Islet precursor cell (in vitro differentiated cells): ENCODE measurements at places on chromosomes 12 and 14.

DNA sequence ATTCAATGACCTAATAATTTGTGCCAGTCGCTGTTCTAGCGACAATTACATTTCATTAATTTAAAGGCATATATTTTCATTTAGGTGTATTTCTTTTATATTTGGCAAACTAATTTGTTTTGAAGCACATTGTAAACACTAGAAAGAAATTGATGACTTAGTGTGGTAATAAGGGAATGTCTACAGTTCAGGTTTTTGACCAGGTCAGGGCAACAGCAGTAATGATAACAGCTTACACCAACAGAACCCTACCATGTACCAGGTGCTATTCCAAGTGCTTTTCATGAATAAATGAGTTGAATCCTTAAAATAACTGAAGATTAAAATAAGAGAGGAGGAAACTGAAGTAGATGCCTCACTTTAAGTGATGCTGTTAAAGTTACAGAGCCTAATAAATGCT is 85.4 kb upstream of the SLC38A2 start:
- no peak for DNase-seq

DNA sequence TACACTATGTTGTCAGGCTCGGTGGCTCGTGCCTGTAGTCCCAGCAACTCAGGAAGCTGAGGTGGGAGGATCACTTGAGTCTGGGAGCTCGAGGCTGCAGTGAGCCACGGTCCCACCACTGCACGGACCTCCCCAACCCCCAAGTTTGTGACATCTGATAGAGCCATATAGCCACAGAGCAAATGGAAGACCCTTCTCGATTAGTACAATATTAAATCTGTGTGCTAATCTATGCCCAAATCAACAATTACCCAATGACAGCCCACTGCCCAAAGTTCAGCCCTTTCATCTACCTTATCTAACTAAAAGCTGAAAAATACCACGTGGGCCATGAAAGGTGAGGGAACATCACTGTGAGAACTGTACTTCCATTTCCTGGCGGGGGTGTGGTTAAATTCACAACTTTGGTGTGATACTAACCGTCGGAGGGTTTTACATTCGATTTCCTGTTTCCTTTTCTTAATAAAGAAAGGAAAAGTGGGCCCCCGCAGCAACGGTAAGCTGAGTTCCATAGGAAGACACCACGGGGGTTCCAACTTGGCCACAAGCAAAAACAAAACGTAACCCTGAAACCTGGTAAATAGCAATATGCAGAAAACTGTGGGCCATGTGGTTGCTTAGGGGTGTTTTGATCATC is 31.2 kb upstream of the FOS start:
- no peak for DNase-seq

DNA sequence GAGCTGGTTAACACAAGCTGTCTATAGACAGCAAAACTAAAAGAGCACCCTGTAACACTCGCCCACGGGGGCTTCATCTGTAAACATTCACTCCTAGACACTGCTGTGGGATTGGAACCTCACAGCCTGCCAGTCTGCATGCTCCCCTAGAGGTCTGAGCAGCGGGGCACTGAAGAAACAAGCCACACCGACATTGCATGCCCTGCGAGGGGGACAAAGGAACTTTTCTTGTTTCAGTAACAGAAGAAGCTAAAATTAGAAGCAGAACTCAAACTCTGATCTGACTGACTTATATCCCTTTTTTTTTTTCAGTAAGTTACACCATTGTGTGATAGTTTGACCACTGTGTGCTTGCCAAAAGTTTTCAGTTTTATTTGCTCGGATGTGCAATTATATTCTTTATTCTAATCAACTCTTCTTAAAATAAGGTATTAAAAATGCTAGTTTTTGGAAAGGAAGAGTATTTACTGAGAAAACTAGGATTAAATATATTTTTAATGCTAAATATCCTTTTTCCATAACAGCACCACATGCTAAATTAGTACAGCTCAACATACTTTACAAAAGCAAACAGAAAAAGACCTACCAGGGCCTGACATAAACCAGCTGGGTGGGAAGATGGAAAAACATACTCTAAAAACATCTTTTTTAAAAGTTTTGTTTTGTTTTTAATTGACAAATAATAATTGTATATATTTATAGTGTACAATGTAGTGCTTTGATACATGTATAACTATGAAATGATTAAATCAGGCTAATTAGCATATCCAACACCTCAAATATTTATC is 100.2 kb downstream of the EPS8 start:
- no peak for DNase-seq

DNA sequence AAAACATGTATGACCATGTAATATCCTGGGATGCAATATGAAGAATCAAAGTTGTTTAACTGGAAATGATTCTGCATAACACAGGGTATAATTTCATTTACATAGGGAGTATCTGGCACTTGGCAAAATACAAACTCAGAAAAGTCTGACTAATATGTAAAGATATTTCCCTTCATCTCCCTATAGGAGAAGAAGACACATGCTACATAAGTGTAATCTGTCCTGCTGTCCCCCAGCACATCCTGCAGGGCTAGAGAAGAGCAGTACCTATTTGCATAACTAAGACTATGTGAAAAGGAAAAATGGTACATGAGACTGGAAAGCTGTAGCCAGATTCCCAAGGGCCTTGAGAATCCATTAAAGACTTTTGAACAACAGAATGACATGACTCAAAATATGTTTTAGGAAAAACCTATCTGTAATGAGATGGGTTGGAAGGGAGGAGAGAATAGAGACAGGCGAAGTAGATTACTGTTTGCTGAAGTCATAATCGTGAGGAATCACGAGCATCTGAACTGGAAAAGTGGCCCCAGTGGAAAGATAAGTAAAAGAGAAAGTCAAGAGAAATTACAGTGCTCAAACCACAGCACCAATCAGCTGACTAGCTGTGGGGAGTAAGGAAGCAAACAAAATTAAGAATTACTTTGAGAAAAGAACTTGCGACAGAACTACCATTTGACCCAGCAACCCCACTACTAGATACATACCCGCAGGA is 155.1 kb upstream of the HMGA2 start:
- no peak for DNase-seq

- DNase-seq, result no peak
Measured at GRCh38 chr14:63468294-63468693, 74.9 kb downstream of the PPP2R5E start.

DNA sequence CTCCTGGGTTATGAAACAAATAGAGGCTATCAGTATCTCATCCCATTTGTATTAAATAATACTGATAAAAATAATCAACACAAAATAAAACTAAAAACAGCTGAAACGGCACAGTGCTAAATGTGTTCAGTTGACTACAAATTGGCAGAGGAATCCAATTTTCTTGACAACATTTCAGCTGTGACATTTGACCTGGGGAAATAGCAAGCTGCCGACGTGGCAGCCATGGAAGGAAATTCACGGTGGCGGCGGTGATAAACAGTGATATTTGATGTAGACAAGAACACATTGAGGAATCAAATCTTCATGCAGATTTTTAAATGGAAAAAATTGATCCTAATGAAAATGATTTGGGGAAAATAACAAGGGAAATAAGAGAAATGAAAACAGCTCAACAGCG is 159.1 kb upstream of the RTL1 start:
- DNase-seq, result no peak

DNA sequence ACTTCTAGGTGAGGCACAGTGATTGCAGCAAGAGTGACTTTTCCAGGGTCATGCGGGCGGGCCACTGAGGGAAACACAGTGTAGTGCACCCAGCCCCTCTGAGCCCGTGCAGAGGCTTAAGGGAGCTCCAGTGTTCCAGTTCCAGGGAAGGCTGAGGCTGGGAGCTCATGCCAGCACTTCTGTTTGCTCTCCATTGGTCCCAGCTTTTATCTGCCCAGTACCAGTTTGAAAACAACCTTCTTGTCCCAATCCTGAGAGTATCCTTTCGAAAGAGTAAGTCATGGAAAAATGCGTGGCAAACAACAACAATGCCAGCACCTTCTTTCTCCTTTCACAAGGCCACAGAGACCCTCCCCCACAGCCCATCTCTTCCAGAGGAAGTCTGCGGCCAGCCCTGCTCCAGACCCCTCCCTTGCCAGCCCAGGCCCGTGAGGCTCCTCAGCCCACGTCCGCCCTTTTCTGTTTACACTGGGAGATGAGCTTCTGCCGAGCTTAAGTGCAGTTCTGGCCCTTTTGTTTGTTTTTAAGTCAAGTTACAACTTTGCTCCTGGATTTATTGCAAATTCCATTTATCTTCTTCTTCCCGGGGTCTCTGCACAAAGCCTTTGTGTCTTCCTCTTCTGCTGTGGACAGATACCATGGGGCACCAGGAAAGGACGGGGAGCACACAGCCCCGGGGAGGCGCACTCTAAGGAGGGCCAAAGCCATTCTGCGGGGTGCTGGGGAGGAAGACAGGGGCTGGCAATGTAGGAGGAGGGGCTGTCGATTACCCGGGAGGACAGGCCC is 185.6 kb downstream of the ZFP36L1 start:
- peak; percentile 84 for DNase-seq

GRCh38 chr12:62865065-62865464 is 69.9 kb downstream of the PPM1H start:
- DNase-seq, result no peak

GRCh38 chr14:72315714-72316113 is 383.5 kb downstream of the RGS6 start:
- no peak for DNase-seq

DNA sequence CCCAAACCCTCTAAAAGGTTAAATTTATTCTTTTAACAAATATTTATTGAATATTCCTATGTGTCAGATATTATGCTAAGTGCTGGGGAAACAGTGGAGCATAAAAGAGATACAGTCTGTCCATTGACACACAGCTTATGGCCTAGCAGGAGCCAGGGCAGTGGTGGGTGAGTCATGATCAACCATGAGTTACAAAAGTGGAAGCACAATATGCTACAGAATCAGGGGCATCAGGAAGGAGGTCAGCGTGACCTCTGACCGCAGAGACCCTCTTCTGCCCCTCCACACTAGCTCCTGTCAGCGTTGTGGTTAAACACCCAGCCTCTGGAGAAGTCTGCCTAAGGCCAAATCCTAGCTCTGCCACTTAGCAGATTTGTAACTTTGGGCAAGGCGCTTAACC is 4.7 kb upstream of the PPP1R1A start:
- peak; percentile 64 for DNase-seq

- no peak for DNase-seq
Measured at GRCh38 chr12:25573346-25573745, 20.3 kb upstream of the LMNTD1 start.

DNA sequence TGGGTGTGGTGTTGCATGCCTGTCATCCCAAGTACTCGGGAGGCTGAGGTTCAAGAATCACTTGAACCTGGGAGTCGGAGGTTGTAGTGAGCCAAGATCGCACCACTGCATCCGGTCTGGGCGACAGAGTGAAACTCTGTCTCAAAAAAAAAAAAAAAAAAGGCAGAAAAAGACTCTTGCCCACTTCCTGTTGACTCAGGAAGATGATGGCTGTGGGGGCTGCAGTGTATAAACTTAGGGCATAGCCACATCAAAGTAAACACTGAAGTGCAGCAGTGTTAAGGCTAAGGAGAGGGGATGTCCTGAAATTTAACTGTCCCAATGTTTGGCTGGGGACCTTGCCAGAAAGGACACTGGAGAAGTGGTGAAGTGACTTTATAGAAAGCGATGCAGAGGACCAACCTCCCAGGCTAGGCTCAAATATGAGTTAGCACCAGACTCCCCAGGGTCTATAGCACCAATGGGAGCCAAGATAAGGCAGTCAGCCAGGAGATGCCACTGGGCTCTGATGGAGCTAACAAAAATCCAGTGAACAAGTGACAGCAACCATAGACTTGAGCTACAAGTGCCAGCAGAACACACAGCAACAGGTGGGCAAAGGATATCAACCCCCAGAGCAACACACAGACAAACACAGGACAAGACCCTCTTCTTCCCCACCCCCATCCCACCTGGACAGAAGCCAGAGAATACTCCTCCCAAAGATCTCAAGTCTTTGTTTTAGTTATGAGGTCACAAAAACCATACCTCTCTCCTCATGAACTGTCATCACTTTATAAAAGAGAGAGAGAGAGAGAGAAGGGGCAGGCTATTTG is 28.0 kb downstream of the NELL2 start:
- DNase-seq, result no peak

- peak; percentile 84 for DNase-seq
Measured at GRCh38 chr12:90229407-90230170, 521.0 kb upstream of the ATP2B1 start.

DNA sequence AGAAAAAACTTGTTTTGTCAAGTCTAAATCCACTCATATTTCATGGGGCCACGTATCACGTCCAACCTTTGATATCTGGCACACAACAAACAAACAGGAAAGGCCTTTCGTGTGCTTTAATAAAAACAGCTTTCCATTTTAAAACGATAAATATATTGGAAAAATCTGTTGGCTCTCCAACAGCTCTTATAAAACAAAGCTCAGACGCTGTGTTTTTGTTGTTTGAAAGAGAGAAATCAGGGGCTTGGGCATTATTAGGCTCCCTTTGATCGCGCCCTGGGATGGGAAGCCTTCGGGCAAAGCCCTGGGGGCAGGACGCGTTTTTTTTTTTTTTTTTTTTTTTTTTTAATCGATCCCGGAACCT is 429 bp upstream of the PLEKHA5 start:
- DNase-seq, result no peak

DNA sequence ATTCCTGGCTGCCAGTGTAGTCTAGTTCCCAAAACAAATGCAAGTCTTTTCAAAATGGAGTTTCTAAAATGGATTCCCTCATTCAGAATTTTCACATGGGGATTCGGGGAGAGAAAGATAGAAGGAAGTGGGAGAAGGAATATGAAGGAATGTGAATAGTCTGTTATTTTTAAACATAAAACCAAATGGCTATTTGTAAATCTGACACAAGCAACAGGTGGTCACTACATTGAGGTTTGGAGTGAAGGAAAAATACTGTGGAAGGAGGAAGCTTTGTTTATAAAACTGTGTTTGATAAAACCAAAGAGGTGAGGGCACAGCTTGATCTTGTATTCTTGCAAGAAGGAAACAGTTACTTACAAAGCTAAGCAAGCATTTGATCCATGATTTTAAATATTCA is 65.3 kb upstream of the KCNJ8 start:
- DNase-seq, result no peak

DNA sequence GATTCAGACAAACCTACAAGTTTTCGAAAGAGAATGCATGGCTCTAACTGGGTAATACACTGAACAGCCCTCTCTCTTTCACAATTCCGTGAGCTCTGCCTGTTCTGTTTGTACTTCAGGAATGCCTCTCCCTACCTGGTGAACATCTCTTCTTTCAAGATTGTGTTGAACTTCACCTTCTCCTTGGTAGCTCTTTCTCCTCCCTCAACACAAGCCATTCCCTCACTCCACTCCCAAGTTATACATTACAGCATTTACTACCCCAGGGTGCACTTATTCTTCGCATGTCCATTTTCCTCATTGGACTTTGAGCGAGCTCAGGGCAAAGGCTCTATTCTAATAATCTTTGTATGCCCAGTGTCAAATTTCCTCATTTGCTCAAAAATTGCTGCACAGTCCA is 28.3 kb downstream of the NRDE2 start:
- DNase-seq, result no peak

DNA sequence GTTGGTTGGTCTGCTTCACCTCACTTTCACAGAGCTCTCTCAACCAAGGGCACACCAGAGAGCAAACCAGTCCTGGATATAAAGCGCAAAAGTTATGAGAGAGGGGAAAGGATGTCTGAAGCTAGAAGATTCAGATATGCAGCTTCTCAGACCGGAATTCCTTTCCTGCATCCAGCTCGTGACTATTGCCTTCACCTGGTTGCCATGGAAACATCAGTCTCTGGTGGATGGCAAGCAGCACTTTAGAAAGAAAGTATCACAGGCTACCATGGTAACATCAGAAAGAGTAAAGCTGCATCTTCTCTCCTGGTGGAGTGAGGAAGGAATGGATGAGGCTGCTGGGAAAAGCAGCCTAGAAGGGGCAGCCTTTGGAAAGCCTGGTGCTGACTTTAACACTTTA is 13.7 kb downstream of the REM2 start:
- no peak for DNase-seq

- DNase-seq, result no peak
Measured at GRCh38 chr12:116524311-116524710, 34.9 kb upstream of the MAP1LC3B2 start.
